ENCODE measurements at places on chromosomes 2 and 18.

DNA sequence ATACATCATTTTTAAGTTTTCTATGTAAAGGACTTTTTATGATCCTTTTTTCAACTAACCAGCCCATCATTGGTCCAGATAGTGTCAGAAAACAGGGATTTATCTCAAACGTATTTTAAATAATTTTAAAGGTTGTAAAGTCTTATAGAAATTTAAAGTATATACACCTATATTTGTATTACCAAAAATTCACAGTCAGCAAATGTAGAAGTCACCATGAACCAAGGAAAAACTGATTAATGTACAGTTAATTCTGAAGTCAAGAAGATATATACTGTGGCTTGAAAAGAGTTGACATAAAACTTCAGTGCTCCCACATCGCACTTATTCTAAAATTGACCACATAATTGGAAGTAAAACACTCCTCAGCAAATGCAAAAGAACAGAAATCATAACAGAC lies 52.4 kb upstream of the MAP2 start:
- no peak for DNase-seq

DNA sequence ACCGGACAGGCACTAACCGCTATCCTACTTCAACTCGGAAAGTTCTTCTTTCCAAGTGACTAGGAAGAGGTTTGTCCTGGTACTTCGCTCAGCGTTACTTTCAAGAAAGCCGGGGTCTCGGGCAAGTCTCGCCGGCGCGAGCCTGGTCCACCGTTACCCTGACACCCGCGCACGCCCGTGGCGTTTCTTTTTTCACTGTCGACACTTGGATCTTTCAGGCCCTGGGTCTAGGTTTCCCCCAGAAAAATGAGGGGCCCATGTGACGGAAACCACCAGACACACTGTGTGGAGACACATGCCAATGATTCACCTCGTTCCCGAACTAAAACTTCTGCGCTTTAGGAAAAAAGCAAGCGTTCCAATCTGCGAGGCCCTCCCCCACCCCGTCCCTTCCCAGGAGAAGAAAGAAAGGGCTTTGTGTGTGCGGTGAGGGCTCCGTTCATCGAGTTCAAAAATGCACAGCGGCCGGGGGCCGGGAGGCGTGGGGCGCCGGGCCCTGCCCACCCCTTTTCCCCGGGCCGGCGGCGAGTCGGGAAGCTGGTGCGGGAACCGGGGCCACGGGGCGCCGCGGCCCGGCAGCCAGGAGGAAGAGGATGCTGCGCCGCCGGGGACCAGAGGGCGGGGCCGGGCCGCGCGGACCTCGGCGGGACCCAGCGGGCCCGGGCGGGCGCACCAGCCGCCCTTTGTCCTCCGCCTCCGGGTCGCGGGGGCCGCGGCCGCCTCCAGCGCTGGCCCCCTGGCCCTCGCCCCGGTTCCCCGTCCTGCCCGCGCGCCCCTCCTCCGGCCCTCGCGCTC lies 2.6 kb downstream of the ZNF521 start:
- no peak for DNase-seq

DNA sequence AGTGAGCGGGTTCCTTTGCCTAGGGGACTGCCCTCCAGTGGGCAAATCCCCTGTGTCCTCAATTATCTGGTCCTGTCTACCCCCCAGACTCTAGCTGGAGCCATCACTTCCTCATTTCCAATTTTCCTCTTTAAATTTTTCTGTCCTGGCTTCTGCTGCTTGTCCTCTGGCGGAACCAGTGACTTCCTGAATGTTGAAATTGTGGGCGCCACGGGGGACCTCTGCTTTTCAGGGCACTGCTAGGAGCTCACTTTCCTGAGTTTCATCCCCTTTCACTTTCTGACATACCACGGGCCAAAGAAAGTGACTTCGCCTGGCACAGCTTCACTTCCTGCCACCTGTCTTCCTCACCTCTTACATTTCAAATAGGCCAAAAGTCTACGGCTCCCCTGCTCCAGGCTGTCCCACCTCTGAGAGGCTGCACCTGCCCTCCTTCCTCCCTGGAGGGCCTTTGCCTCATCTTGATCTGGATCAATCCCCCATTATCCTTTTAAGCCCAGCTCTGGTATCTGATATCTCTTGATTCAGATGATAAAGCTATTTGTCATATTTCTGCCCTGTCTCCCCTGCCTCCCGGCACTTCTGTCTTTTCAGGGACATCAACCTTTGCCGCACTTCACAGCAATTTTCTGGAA lies 1.4 kb upstream of the MARCO start:
- DNase-seq = no peak

DNA sequence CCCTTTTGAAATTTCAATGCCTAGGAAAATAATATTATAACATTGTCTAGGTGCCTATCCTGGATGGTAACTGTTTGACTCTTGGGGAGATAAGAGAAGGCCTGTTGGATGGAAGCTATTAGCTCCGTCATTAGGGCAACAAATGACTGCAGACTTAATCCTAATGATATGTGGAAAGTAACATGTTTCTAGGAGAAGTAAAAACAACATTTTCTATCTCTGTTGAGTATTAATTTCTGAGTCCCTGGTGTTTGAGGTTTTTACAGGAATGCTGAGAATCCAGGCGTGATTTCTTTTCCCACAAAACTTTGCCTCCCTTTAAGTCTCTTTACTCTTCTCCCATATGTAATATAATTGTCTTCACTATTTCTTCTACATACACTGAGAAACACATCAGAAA lies 159.1 kb downstream of the GALNT1 start:
- no peak for DNase-seq

GRCh38 chr18:26088487-26088886 lies 1.9 kb downstream of the SS18 start:
- DNase-seq = no peak
